ENCODE measurements at places on chromosomes 11 and 22. TPM values are rescaled to one million over a fixed set of nuclear protein-coding genes. Genes with fewer than 3 reads are reported as not detected.

Gene POU2AF2
- not detected for total RNA-seq

Gene HEPACAM
- not detected for total RNA-seq

Gene LRP4
- total RNA-seq: 5.1 TPM

Gene SLC43A3
- total RNA-seq: 210 TPM

Gene ARHGAP32
- total RNA-seq: 9.9 TPM

Gene CRYBA4
- not detected for total RNA-seq

Gene ACTN3
- under 0.01 TPM for total RNA-seq

Gene NELL1
- total RNA-seq: not detected

Gene MISFA
- total RNA-seq: 0.59 TPM

Gene YWHAH
- 81.2 TPM for total RNA-seq

Gene AMOTL1
- 27.2 TPM for total RNA-seq

Gene TSPAN18
- total RNA-seq: not detected

Gene ART1
- not detected for total RNA-seq

Gene TBC1D22A
- total RNA-seq: 12.5 TPM

Gene F2
- not detected for total RNA-seq

Gene CYTH4
- total RNA-seq: 0.59 TPM

Gene TMEM191B
- 0.39 TPM for total RNA-seq

Gene UCP3
- total RNA-seq: 0.73 TPM

Gene PDE2A
- 0.37 TPM for total RNA-seq

Gene MYO18B
- total RNA-seq: not detected

Gene FOLH1
- total RNA-seq: 0.73 TPM

Gene OR51B4
- total RNA-seq: not detected

Gene UBQLNL
- total RNA-seq: not detected

Gene CDPF1
- total RNA-seq: 8.1 TPM

Gene OR51S1
- not detected for total RNA-seq

Gene RHOG
- total RNA-seq: 14.7 TPM

Gene APOA1
- total RNA-seq: not detected

Gene TMEM121B
- total RNA-seq: 0.20 TPM

Gene CPT1B
- total RNA-seq: 1.2 TPM

Gene PARVG
- 0.20 TPM for total RNA-seq

Gene OR5B21
- not detected for total RNA-seq

Gene RTN4RL2
- total RNA-seq: 1.5 TPM

Gene NNMT
- total RNA-seq: 193 TPM

Gene CCDC188
- 0.37 TPM for total RNA-seq

Gene MAML2
- total RNA-seq: 13.6 TPM

Gene OR52E8
- total RNA-seq: not detected

Gene GAS2L1
- 11.0 TPM for total RNA-seq

Gene DBX1
- not detected for total RNA-seq

Gene RCOR2
- 2.7 TPM for total RNA-seq

Gene ARHGAP42
- 12.1 TPM for total RNA-seq

Gene OAF
- 96.8 TPM for total RNA-seq

Gene PDGFB
- not detected for total RNA-seq

Gene TEX54
- not detected for total RNA-seq

Gene DNAJC4
- total RNA-seq: 7.0 TPM

Gene PAAF1
- total RNA-seq: 9.0 TPM

Gene SCGB1A1
- total RNA-seq: not detected

Gene KLHL35
- total RNA-seq: 1.4 TPM

Gene PAX6
- total RNA-seq: not detected

Gene PYGM
- total RNA-seq: 0.37 TPM

Gene LMO2
- total RNA-seq: under 0.01 TPM

Gene MYO7A
- under 0.01 TPM for total RNA-seq

Gene USP2
- not detected for total RNA-seq

Gene SLC25A45
- total RNA-seq: 3.3 TPM
